ENCODE measurements at places on chromosomes 7 and 10. TPM values are rescaled to one million over a fixed set of nuclear protein-coding genes. Genes with fewer than 3 reads are reported as not detected.

DNA sequence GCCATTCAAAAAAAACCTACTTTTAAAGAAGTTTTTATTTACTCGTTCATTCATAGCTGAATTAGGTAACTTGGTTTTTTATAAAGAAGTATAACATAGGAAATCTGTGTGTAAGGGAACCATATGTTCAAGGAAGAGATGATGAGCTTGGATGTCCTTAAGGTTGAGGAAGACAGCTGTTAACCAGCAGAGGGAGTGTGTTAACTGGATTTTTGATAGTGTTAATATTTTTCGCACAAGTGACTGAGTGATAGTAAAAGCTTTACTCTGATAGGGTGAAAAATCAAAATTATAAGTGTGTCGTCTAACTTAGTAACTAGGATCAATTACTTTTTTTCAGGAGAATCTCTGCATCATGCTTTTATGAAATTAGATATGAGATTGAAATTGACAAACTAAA, 134.7 kb downstream of the ARL5B start:
- no peak for DNase-seq

GRCh38 chr10:89242840-89243568, 8.6 kb downstream of the LIPA start:
- DNase-seq, result no peak

DNA sequence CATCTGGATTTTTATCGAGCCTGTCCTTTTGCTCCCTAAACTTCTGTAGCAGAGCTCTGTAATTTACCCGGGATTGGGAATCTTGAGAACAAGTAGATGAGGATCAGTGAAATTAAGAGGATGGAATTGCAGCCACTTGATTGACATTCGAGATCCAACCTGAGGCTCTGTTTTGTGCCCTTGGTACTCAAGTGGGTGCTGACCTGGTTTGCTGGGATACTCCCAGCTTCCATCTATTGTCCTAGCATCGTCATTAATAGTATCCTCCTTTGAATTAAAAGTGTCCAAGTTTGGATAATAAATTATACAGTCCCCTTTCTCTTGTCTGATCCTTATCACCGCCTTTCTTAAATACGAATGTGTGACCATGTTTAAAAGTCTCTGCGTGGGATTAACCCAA, 17.1 kb downstream of the CELF2 start:
- no peak for DNase-seq

DNA sequence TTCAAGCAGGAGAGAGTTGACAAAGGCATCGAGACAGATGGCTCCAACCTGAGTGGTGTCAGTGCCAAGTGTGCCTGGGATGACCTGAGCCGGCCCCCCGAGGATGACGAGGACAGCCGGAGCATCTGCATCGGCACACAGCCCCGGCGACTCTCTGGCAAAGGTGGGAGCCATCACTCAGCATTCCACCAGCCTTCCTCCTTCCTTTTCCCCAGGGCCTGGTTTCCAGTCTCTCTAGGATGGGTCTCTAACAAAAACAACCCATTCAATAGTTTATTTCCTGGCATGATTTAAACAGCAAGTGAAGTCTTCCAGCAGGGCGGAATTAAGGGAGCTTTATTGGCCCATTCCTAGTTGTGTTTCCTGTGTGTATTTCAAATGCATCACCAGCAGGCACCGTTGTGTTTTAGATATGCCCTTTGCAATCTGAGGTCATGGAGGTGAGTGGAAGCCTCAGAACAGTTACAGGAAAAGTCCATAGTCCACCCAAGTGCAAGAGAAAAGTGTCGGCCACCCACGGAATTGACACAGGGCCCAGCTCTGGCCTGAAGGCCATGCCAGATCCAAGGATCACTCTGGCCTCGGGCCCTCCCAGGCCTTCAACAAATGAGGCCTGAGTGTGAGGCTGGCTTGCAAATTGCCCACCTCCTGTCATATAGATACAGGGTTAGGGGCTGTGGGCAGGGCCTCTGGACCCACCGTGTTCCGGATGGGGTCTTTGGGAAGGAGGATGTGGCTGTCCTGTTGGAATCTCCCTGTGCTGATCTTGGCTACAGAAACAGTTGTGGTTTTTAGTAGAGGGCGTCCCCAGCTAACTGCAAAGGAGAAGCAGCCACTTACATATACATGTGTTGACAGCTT, 46.9 kb upstream of the TRIM8 start:
- no peak for DNase-seq

Gene PPP1R9A
- total RNA-seq, result 12.0 TPM

DNA sequence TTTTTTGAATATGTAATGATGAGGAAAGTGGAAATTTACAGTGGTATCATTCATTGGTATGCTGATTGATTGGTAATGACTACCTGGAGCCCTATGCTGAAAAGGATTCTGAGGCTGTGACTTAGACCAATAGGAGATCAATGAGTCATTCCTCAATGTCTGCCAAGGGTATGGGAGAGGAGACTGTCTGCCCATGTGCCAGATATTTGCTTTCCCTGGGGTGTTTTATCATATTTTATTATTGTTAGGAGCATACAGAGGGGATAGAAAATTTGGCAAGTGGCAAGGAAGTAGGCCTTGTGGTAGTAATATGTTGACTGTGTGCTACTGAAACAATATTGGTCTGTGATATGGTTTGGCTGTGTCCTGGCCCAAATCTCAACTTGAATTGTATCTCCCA, 54.8 kb downstream of the ASAH2B start:
- DNase-seq, result no peak

- DNase-seq, result peak; percentile 81
These were observed 24.8 kb upstream of the EIF5AL1 start for GRCh38 chr10:79487296-79488194.

GRCh38 chr10:120460776-120461175, 3.7 kb downstream of the PLPP4 start:
- no peak for DNase-seq

Gene CALHM2
- total RNA-seq, result 81.9 TPM

- peak; percentile 32 for DNase-seq
These were observed 33.1 kb downstream of the GHRHR start for GRCh38 chr7:30996883-30997282.

- no peak for DNase-seq
These were observed 133.1 kb upstream of the LYZL2 start for GRCh38 chr10:30762620-30763019.

GRCh38 chr10:7471720-7472367, 61.0 kb upstream of the SFMBT2 start:
- no peak for DNase-seq

DNA sequence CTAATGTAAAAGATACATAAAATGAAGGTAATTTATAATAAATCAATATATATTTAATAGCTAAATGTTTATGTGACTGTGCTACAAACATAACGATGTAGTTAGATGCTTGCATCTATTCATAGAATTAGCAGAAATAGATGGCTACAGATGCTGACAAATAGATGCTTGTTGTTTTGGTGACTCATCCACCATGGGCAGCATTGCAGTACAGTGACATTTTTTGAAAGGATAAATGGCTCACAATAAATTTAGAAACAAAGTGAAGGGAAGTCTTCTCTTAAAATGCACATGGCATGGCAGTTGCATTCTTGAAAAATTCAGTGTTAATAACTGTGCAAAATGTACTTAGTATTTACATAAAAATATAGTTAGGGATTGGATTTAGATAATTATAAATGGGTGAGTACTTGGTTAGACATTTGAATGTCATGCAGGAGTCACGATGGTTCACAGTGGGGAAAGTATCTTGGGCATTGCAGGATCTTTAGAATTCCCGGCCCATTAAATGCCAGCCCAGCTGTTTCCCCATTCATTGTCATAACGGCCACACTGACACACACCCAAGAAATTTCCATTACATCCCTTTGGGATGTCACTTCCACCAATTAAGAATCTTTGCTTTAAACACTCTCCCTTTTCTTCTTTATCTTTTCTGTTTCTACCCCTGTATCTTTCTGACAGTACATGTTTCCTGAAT, 564.1 kb downstream of the ATRNL1 start:
- no peak for DNase-seq
